ENCODE measurements at places on chromosomes 7 and 10. TPM values are rescaled to one million over a fixed set of nuclear protein-coding genes. Genes with fewer than 3 reads are reported as not detected.

GRCh38 chr7:20201380-20201779 is 15.8 kb downstream of the MACC1 start:
- no peaks in the 10 kb centered on the region for H3K36me3 ChIP-seq
- H3K4me1 ChIP-seq = peaks cover 22% of the 10 kb centered on the region
- H3K27me3 ChIP-seq = no peaks in the 10 kb centered on the region
- no peak for DNase-seq

GRCh38 chr10:121069061-121069850 is 218.1 kb downstream of the WDR11 start:
- no peak overlapping the region for H3K4me3 ChIP-seq
- no peak overlapping the region for H3K27ac ChIP-seq
- no peaks in the 10 kb centered on the region for H3K4me1 ChIP-seq

Gene MAP3K8
- 3.7 TPM for total RNA-seq

Gene CALCR
- total RNA-seq = not detected
